Stimulated activated CD4-positive, alpha-beta T cell treated with anti-CD3 and anti-CD28 coated beads, TNF-alpha, amount 100 ng/mL, for 24 hours (primary cell): ENCODE measurements at places on chromosomes 12 and 14.

- no peak for DNase-seq
Observed at GRCh38 chr12:57547288-57548012, 458 bp upstream of the DCTN2 start.

GRCh38 chr12:121144416-121144914 is 11.8 kb downstream of the P2RX7 start:
- DNase-seq, result no peak

DNA sequence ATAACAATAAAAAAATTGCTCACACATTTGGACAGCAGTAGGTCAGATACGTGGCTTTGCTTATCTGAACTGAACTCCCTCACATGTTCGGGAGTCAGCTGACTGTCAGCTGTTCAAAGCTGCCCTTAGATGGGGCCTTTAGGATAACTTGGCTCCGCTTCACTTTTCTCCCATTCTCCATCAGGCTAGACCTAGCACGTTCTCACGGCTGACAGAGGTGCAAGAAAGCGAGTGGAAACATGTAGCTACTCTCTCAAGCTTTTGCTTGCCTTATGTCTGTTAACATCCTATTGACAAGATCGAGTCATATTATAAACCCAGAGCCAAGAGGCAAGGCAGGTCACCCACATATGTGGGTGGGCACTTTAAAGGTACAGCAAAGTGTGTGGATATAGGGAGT is 112.0 kb upstream of the PDZRN4 start:
- DNase-seq, result no peak

- no peak for DNase-seq
Observed at GRCh38 chr12:52370926-52371608, 3.8 kb upstream of the KRT85 start.

DNA sequence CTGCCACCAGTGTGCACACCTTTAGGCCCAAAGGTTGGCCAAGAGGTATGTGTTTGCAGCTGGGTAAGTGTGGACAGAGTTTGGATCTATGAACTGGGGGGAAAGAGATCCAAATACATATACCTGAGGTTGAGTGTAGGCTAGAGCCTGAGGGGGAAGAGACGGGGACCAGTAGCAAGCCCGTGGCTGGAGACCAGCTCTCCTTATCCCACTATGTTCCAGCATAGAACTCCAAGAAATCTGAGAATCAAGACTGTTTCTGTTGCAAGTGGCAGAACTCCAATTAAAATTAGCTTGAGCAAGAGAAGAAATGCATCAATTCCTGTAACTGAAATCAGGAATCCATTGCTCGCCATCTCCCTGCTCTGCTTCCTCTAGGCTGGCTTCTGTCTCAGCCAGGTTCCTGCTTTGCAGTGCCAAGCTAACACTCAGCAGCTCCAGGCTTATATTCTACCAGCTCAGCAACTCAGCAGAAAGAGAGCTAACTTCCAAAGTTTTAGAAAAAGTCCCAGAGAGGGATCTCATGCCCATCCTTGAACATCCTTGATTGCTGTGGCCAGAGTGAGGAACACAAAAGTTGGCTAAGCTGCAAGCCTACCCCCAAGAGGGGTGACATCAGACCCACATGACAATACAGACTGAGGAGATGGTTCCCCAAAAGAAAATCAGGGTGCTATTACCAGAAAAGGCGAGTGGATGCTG is 1.5 kb upstream of the PCK2 start:
- DNase-seq, result no peak

- DNase-seq, result no peak
Observed at GRCh38 chr12:127642208-127642607, 624.8 kb upstream of the TMEM132C start.

DNA sequence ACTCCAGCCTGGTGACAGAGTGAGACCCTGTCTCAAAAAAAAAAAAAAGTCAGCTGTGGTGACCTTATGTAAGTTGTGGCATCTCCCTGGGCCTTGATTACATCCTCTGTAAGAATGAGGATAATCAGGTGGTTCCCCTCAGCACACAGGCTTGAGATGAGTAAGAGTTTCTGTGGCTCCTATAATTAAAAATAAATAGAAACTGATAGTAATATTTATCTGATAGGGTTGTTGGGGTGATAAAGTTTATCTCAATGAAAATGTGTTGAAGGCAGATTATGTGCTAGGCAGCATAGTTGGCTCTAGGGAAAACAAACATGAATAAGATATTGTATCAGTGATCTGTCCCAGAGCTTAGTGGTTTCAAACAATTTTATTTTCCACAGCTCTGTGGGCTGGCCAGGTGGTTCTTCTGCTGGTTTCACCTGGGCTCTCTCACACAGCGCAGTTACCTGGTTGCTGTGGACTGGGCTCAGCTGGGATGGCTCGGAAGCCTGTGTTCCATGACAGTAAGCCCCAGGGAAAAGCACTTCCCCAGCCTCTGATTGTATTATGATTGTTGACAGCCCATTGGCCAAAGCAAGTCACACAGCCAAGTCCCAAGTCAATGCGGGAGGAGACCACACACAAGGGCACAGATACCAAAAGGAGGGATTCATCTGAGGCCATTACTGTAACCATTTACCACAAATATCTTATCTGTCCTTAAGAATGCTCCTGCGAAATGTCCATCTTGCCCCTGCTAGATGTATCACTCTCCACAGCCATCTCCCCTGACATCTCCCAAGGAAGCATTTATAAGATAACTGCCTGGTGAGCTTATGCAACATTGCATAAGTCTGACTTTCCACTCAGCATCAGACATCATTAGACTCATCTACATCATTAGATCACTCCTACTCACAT is 151.7 kb downstream of the NUAK1 start:
- no peak for DNase-seq

DNA sequence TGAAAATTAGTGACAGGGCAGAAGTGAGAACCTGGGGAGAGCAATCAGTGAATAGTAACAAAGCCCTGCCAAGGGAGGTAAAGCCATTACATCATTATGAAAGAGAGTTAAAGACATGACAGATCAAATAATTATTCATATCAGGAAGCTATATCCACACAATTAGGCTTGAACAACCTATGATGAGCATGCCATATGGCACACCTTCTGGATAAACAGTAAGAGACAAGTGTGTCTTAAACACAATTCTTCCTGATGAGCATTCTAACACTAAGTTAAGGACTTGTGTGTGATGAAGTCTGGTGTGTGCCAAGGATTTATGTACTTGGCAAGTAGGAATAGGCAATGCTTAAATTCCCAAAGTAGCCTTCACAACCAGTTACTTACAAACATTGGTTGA is 76.1 kb downstream of the GALNT4 start:
- no peak for DNase-seq

DNA sequence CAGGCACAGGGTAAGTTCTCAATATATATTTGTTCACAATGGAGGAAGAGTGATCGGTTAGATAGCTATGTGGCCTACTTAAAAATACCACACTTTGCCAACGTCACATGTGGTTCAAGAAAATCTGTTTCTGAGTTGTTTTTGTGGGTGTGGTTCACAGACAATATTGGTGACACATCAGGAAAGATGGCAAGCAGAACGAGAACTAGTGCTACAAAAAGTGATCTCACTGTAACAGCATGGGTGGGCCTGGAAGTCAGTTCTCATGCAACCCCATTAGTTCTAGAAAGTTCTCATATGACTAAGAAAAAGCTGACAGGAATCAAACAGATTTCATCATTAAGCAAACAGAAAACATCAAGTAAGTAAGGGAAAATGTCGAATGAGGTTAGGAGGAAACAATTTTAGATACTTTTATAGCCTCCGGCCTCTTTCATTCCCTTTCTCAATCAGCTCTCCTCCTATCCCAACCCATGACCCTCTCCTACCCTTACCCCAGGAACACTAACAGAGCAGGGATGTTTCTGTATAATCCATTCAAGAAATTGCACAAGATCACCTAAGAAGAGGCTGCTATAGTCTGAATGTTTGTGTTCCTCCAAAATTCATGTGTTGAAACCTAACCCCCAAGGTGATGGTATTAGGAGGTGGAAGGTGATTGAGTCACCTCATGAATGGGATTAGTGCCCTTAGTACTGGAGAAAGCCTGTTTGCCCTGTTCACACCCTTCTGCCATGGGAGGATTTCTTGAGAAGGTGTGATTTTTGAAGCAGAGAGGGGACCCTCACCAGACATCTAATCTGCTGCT is 15.5 kb upstream of the NTN4 start:
- DNase-seq, result no peak

DNA sequence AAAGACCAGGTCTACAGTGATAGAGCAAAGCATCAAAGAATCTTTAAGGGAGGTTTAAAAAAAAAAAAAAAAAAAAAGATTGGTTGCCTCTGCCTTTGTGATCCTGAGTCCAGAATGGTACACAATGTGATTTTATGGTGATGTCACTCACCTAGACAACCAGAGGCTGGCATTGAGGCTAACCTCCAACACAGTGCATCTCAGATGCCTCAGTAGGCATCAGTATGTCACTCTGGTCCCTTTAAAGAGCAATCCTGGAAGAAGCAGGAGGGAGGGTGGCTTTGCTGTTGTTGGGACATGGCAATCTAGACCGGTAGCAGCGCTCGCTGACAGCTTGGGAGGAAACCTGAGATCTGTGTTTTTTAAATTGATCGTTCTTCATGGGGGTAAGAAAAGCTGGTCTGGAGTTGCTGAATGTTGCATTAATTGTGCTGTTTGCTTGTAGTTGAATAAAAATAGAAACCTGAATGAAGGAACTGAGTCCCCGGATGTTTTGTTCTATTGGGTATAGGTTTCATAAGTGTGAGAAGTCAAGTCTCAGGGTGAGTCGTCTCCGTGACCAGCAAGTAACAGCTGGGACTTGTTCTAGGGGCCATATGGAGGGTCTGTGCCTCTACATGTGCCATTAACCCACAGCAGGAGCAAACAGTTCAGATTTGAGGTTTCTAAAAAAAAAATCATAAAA is 9.3 kb downstream of the PEBP1 start:
- no peak for DNase-seq

DNA sequence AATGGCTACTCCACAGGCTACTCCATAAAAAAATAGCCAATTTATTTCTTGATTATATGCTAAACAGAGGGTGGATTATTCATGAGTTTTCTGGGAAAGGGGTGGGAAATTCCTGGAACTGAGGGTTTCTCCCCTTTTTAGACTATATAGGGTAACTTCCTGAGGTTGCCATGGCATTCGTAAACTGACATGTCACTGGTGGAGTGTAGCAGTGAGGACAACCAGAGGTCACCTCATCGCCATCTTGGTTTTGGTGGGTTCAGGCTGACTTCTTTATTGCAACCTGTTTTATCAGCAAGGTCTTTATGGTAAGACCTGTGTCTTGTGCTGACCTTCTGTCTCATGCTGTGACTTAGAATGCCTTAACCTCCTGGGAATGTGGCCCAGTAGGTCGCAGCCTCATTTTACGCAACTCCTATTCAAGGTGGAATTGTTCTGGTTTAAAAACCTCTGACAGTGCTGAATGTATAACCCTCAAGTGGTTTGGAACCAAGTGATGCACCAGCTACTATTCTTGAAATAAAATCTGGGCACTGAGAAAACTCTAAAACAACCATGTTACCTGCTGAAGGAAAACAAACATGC is 27.7 kb downstream of the C12orf56 start:
- no peak for DNase-seq

GRCh38 chr14:25197885-25198284 is 147.9 kb upstream of the STXBP6 start:
- no peak for DNase-seq

DNA sequence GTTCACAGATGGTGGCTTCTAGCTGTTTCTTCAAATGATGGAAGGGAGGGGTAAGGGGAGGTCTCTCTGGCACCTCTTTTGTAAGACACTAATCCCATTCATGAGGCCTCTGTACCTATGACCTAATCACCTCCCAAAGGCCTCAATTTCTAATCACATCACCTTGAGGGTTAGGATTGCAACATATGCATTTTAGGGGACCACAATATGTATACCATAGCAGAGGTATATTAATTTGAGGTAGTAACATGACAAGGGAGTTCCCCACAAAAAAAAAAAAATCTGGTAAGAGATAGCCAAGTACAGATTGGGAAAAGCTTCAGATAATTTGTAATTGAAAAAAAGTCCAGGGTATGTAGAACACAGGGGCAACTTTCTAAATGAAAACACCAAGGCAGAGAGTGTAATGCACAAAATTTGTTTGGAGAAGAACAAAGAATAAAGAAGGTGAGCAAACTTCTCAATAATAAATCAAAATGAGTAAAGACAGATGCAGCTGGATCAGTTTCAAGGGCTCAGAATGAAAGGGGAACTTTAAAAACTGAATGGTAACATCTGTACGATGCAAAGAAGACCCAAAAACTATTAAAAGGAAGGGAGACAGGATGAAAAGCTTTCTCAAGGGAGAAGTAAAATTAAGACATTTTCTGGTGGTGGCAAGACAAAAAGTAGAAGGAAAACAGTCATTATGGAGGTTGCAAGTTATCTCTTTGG is 125.5 kb upstream of the DCN start:
- DNase-seq, result no peak

GRCh38 chr14:102201353-102201738 is 61.6 kb downstream of the WDR20 start:
- no peak for DNase-seq

DNA sequence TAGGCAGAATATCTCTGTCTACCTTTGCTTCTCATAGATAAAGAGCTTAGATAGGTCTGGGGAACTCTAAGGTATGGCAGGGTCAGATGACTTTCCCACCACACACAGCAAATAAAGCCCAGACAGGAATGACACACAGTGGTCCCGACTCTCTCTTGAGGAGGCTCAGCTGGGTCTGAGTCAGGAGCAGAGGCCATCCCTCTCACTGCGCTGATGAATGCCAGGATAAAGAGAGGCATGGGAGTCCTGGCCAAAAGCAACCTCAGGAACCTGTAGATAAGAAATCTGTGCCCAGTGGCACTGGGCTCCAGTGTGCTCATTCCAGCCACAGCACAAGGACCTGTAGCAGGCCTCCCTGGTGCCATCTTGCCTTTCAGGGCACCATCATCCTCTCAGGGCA is 129.4 kb upstream of the PARP11 start:
- no peak for DNase-seq

DNA sequence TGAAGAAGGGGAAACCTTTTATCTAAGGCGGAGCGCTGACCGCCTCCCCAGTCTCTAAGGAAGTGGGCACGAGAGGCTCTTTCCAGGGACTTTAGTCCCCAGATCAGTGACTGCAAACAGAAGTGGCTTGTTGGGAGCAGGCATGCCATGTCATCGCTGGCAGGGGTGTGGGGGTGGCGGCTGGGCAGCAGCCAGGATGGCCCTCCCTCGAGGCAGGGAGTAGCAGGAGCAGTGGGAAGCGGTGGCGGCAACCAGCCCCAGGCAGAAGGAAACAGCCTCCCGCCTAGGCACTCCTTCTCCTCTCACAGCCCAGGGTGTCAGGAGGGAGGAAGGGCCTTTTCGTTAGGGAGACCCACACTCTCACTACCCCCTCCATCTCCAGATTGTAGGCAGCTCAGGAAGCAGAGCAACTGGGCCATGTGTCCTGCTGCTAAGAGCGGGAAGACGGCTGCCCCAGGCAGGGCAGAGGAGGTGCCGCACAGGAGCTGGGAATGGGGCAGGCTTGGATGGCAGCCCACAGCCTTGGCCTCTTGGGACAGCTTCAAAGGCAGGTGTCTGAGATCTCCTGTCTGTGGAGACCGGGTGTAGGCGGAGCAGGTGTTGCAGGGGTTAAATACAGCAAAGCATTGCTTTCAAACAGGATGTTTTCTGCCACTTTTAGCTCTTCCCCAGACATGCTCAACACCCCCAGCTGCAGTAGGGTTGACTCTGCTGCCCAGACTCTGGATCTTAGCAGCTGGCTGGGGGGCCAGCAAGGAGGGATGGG is 21.8 kb downstream of the VDR start:
- no peak for DNase-seq
